ENCODE measurements at places on chromosomes 12 and 14.
A peak's percentile ranks its signal among the peaks of the same experiment; 100 is the strongest.

DNA sequence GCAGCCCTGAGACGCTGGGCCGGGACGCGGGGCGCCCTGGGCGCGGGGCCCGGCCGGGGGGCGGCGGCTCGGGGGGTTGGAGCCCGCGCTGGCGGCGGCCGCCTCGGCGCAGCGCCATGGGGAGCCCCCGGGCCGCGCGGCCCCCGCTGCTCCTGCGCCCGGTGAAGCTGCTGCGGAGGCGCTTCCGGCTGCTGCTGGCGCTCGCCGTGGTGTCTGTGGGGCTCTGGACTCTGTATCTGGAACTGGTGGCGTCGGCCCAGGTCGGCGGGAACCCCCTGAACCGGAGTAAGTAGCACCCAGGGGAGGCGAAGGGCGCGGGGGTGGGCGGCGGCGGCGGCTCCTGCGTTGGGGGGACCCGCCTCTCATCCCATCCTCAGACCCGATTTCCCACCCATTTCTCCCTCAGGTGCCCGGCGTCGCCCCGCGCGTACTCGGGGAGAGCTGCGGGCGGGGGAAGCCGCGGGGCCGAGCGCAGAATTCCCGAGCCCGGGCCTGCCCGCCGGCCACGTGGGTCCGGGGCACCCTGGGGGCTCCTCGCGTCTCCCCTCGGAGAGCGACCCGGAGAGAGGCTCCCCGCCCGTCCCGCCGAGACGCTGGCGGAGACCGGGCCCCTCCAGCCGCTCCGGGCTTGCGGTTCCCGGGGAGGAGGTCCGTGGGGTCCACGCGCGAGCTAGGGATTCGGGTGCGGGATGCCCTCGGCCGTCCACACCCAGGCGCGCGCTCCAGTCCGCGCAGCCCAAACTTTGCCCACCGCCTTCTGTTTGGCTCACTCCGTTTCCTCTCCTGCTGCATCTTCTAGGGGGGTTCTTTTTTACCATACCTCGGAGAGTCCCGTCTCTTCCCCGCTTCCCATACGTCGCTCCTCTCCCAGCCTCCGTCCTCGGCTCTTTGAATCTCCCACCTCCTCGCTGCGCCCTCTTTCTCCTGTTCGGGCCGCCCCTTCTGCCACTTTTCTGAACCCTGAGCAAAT lies 807 bp downstream of the B4GALNT3 start:
- DNase-seq: no peak

- DNase-seq: no peak
These were observed 311.5 kb downstream of the NOVA1 start for GRCh38 chr14:26286081-26286912.

DNA sequence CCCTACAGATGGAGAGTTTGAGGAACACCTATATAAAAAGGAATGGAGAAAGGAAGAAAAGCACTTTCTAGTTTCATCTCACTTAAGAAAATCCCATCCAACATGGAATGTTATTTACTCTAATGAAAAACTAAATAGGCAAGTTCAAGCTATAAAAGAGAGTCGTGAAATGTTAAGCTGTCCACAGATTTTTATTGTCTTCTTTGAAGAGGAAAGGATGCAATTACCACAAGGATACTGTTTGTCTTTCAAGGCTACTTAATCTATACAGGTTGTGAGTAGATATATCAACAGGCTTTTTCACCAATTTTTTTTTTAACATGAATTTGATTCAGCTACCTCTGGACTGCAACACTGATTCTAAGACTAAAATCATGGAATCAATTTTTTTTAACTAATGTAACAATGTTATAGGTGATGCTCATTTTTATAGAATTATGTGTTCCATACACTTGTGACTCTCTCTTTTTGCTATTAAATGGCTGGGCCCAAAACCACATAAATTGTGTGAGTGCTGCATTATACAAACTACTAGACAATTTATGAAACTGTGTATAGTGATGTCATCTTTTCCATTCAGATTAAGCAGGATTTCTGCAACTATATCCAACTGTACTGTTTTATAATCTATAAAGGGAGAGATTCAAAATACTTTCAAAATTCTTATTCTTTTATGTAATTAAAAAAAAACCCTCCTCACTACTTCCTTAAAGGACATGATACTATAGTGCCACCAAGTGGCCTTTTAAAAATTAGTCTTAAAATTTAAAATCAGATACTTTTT lies 26.8 kb upstream of the BMAL2 start:
- no peak for DNase-seq

- no peak for DNase-seq
These were observed 37.8 kb downstream of the LLPH start for GRCh38 chr12:66092559-66093269.

DNA sequence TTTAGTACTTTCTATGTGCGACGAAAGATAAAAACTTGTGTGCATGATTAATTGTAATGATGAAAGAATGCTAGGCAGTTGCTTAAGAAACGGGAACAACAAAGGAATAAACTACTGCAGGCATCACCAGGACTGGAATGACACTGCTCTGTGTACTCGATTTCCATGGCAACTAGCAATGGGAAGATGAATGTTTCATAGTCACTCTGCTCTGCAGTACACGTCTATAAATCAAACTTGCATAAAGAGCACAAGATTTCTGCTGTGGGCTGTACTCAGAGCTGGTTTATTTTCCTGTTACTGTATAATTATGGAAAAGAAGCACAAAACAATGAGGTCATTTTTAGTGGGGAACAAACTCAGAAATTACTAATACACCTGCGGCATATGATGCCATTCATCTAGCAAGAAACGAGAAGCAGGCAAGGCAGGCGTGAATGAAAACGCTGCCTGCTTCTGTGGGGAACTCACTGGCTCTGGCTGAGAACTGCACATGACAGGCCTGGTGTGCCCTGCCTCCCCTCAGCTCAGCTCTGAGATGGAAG lies 41.8 kb downstream of the EFCAB11 start:
- DNase-seq: peak; percentile 98

GRCh38 chr12:50589650-50590435 lies 85.1 kb downstream of the DIP2B start:
- peak; percentile 64 for DNase-seq

- no peak for DNase-seq
These were observed 704 bp downstream of the ATP2B1 start for GRCh38 chr12:89707703-89708564.

- DNase-seq: no peak
These were observed 7.4 kb downstream of the CLEC14A start for GRCh38 chr14:38248321-38249028.

GRCh38 chr12:56628671-56629458 lies 1.3 kb downstream of the BAZ2A start:
- peak; percentile 59 for DNase-seq

DNA sequence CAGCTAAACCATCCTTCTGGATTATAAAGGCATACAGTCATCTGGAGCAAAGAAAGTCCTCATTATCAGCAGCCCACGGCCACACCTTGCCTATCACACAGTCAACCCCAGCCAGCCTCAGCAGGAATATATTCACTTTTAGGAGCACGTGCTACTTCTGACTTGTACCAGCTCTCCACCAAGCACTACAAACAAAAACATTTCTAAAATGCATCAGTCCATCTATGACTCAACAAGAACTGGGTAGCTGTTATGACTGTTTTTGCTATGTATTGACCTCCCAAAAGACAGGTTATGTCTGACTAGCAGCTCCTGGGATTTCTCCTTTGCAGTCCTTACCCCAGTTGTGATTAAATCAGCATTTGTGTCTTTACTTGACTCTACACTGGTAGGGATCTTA lies 31.2 kb downstream of the NUAK1 start:
- no peak for DNase-seq

DNA sequence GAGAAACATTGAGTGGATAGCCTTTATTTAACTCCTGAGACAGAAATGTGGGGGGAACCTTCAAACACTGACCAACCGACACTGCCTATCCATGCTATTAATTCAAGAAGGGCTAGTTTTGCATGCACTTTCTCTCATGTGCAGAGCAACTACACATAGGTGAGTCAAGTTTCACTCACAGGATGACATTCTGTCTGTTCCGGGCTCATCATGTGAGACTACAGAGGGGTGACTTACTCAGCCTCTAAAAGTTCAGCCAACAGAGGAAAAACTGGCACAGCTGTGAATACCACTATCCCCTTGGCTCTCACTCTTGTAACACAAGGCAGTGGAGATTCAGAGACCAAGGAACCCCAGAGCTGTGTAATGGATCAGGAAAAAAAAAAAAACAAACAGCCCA lies 13.3 kb downstream of the BEST3 start:
- no peak for DNase-seq

GRCh38 chr12:127145241-127145928 lies 1121.6 kb upstream of the TMEM132C start:
- DNase-seq: no peak

GRCh38 chr12:128976120-128976738 lies 123.0 kb downstream of the GLT1D1 start:
- no peak for DNase-seq

DNA sequence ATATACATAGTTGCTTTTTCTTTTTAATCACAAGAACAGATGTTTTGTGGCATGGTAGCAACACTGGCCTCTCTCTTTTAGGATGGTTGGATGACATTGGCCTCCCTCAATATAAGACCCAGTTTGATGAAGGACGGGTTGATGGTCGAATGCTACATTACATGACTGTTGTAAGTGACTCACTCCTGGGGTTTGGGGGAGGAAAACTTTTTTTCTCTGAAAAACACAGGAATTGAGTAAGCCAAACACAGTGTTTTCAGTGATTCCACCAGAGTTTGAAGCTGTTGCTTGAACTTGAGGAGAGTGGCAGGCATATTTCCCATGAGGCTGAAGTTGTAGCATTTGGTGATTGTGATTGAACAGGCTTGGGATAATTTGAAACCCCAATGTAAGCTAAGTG lies 13.7 kb upstream of the REP15 start:
- no peak for DNase-seq

DNA sequence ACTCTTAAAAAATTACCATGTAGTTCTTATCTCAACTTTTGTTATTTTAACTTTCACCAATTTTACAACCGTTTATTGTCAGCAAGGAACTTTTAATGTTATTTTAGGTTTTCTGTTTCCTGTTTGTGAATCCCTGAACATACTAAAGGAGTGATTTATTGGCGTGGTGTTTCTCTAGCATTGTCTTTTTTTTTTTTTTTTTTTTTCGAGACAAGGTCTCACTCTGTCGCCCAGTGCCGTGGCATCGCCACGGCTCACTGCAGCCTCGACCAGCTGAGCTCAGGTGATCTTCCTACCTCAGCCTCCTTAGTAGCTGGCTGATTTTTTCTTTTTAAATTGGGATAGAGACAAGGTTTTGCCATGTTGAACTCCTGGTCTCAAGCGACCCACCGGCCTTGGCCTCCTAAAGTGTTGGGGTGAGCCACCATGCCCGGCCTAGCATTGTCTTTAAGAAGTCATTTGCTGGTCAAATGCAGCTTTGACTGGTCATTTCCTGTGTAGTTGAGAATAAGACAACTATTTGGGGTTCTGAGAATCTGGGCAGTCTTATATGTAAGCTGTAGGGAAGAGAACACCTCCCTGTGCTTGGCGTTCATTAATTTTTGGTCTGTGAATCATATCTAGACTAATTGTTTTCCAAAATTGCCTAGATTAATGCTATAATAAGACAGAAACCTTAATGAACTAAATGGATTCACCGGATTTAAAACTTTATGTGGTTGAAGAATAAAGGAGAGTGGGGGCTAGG lies 2.1 kb downstream of the WASHC4 start:
- DNase-seq: no peak

DNA sequence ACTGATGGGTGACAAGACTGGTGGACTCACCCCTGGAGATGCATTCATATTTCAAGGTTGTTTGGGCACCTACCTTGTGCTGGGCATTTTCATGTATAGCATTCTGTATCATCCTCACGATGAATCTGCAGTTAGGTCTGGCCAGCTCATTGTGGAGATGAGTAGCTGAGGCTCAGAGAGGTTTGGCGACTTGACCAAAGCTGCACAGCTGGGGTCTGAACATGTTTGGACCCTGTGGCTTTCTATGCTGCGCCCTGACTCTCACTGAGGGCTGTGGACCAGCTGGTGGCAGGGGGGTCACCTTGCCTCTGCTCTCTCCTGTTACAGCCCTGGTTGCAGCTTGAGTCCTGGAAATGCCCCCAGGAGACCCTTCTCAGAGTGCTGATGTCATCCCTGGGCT lies 24.9 kb upstream of the CCDC63 start:
- no peak for DNase-seq

- DNase-seq: no peak
These were observed 1092.3 kb downstream of the AACS start for GRCh38 chr12:126157575-126157966.

DNA sequence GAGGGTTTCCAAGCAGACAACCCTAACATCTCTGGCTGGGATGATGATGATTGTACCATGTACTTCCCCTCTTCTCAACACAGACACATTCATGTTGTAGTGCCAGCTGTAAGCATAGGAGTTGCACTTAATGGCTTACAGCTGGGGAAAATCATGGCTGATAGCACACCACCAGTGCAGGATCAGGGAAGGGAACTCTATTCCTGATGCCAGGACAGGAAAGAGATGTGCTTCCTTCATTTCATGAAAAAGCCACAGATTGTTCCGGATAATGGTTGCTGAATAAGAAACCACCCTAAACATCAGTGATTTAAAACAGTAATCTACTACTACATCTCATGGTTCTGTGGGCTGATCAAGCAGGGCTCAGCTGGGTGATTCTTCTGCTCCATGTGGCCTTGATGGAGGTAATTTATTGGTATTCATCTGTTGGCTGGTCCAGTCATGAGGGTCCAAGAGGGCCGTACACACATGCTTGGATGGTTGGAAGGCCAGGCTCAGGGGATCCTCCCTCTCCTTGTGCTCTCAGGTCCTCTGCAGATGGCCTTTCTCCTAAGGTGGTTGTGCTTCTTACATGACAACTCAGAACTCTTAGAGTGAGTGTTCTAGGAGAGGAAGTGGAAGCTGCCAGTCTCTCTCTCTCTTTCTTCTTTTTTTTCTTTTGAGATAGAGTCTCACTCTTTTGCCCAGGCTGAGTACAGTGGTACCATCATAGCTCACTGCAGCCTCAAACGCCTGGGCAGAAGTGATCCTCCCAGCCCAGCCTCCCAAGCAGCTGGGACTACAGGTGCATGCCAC lies 16.5 kb downstream of the TRAF3 start:
- DNase-seq: no peak

- DNase-seq: no peak
These were observed 199.5 kb upstream of the CAND1 start for GRCh38 chr12:67069451-67070306.

DNA sequence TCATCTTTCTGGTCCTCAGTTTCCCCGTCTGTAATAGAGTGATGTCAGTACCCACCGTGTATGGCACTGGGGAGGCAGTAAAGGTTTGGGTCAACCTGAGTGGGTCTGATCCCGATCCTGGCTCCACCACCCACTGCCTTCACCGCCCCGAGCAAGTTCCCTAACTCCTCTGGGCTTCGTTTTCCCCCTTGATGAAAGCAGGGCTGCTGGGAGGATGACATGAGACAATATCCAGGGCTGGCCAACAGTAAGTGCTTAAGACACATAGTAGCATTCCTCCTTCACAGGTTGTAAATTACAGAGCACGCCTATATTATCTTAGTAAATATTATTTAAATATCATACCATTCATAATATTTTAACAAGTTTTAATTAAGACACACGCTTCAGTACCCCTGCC lies 595 bp downstream of the PLEK2 start:
- DNase-seq: no peak
